Stimulated activated CD8-positive, alpha-beta memory T cell treated with anti-CD3 and anti-CD28 coated beads, Interleukin-7, amount 100 ng/mL, for 24 hours (primary cell): ENCODE measurements at places on chromosomes 16 and 17.

GRCh38 chr17:51995797-51996403 lies 162.6 kb downstream of the CA10 start:
- DNase-seq: no peak

DNA sequence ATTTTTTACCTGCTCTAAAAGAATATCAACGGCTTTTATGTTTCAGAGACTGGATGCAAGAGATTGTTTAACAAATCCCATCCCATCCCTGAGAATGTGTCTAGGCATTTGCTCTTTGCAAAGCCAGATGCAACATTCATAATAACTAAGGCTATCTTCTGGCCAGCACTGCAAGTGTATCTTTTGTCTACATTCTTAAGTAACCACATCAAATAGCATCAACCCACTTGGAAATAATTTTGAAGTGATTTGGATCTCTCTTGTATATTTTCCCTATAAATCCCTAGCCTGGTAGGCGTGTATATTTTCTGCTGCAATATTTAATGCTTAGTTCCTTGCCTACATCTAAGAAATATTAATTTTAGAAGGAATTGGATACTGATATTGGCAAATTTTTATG lies 64.3 kb downstream of the PIGL start:
- no peak for DNase-seq

GRCh38 chr17:29291163-29291752 lies 2.7 kb downstream of the NUFIP2 start:
- DNase-seq: no peak

GRCh38 chr17:74415608-74416396 lies 16.1 kb upstream of the GPRC5C start:
- DNase-seq: no peak

- no peak for DNase-seq
Observed at GRCh38 chr16:14198012-14198411, 126.9 kb downstream of the MRTFB start.

DNA sequence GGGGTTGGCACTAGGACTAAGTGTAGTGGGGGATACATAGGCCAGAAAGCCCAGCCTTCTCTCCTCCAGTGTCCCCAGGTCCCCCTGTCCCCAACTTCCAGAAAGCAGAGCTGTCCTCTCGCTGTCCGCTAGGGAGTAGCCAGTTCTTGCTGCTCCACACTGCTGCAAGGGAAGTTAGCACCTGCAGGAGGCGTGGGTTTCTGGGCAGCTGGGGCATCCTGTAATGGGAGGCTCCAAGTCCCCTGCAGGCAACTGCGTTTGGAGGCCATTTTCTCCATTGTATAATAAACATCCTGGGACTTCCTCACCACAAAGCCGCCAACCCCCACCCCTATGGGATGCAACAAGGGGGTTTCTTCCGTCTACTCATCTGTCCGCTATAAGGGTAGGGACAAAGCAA lies 1.7 kb downstream of the RPRML start:
- no peak for DNase-seq

DNA sequence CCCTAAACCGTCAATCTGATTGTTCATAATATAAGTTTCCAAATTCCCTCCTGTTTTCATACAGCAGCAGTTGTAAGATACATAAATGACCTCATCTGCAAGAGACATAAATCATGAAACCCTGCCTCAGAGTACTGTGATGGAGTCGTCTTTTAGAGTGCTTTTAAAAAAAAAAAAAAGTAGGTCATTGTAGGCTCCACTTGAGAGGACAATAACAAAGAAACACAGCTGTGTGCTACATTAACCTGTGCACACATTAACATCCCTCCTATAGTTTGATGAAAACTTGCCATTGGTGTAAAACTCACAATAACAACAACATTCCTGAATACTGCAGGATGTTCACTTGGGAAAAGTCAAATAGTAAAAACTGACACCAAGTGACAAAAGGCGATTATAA lies 56.5 kb downstream of the XPO6 start:
- DNase-seq: no peak

DNA sequence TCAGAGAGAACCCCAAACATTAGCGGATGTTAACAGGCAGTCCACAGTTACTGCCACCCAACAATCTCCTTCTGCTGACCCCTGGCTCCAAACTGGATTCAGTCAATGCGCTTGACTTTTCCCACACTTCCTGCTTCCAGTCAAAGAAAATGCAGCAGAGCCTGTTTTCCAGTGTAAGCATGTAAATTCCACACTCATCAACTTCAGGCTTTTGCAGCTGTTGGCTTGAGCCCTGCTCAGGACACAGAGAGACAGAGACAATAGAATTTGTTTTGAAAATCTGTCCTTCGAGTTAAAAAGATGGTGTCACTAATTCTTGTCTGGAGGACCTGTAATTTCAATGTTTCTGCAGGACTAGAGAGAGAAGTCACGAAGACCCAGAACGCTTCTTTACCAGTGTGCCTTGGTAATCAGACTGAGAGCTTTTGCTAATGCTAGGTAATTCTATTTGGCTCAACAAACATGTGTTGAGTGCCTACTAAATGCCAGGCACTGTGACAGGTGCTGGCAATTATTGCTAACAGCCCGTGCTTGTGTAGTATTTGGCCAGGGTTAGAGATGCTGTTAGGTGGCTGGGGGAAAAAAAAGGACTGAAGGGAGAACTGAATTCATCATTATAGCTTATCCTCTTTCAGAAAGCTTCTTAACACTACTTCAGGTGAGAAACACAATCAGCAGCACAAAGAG lies 32.5 kb downstream of the HOXB1 start:
- DNase-seq: no peak

- DNase-seq: no peak
Observed at GRCh38 chr16:23408823-23409298, 44.1 kb downstream of the COG7 start.

GRCh38 chr16:10180771-10181163 lies 1.5 kb downstream of the GRIN2A start:
- peak; percentile 11 for DNase-seq

GRCh38 chr17:81028506-81028858 lies 6.5 kb upstream of the BAIAP2 start:
- DNase-seq: no peak

DNA sequence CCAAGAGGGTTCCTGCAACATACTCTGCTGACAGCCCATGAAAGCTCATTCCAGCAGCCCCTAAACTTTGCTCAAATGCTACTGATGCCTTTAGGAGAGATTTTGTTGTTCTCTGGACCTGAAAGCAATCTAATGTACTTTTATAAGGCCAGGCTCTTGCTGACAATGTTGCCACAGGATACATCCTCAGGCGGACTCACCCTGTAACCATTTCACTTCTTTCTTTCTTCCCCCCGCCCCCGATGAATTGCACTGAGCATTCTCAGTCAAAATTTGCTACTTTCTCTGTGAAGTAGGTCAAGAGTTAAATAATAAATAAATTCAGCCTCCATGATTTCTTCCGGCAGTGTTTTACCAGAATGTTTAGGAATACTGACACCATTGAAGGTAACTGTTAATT lies 1.5 kb downstream of the GAS7 start:
- no peak for DNase-seq

DNA sequence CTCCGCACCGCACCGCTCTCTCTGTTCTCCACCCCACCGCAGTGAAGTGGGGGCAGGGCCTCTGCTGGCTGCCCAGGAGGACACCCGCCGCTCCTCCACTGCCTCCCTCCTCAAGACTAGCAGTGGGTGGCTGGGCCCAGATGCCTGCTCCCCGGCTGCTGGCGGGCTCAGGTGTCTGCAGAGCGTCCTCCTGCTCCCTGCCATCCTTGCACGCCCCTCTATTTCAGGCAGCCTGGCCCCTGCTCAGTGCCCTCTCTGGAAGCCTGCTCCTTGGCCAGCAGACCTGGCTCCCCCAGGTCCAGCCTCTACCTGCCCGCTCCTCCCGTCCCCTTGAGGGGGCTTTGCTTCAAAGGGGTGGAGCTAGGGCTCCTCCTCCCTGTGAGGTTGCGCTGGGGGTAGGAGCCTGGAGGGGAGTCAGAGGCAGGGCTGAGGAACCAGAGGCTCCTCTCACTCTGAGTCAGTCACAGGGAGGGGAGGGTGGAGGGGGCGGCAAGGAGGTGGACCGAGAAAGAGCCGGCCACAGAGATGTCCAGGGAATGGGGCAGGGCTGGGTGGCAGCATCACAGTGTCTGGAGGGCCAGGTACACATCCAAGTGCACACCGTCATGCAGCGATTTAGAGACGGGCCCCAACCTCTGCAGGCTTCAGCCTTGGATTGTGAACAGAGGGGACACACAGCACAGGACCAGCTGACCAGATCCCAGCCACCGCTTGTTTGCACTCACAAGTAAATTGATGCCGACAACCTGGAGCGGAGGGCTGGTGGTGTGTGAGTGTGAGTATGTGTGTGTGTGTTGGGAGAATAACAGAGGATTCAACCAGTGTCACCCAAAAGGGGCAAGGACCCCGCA lies 9.8 kb upstream of the TMEM92 start:
- DNase-seq: no peak

GRCh38 chr16:63373744-63374143 lies 1337.5 kb upstream of the CDH8 start:
- no peak for DNase-seq

- DNase-seq: no peak
Observed at GRCh38 chr16:51383909-51384308, 232.8 kb upstream of the SALL1 start.

DNA sequence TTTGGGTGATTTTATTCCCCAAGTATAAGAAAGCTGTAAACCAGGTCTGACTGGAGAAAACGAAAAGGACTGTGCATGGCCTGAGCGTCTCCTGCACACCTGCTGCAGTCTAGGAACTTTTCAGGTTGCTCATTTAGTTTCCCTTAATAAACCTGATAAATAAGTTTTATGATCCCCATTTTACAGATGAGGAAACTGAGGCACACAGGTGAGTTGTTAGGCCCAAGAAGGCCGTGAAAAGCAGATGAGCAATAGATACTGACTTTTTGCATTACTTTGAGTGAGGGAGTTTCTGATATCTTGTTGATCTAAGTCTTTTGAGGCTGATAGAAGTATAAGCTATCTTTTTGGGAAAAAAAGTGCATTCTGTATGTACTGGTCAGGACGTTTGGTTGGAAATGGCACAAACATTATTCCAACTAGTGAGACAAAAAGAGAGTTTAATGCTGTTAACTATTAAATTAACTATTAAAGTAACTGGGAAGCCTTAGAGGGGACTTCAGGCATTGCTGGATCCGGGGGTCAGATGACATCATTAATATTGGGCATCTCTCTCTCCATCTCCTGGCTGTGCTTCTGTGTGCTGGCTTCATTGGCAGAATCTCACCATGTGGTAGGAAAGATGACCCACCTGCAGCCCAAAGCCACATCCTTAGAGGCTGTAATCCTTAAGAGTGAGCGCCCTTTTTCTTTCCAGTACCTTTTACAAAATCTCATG lies 163.4 kb downstream of the CMIP start:
- DNase-seq: no peak

DNA sequence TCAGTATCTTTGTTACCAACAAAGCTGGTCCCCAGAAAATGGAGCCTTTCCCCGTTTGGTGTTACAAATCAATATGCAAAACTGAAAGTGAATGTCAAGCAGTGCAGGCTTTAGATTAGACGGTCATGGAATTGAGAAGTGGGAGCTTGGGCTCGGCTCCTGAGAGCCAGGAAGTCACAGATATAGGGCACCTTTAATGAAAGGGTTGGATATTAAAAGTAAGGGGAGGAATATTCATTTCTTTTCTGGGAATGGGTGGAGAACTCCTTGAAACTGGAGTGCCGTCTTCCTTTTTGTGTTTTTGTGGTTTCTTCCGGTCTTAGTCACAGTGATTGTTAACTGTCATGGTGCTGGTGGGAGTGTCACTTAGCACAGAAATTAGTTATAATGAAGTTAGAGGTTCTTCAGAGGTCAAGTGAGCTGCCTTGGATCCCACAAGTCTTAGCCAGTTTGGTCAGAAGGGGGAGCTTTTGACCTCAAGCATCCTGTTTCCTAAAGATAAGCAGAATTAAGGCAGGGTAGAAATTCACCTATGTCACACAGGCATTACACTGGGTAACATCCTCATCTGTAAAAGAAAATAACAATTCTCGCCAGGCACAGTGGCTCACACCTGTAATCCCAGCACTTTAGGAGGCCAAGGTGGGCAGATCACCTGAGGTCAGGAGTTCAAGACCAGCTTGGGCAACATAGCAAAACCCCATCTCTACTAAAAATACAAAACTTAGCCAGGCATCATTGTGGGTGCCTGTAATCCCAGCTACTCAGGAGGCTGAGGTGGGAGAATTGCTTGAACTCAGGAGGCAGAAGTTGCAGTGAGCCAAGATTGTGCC lies 9.6 kb upstream of the EIF1 start:
- DNase-seq: no peak

DNA sequence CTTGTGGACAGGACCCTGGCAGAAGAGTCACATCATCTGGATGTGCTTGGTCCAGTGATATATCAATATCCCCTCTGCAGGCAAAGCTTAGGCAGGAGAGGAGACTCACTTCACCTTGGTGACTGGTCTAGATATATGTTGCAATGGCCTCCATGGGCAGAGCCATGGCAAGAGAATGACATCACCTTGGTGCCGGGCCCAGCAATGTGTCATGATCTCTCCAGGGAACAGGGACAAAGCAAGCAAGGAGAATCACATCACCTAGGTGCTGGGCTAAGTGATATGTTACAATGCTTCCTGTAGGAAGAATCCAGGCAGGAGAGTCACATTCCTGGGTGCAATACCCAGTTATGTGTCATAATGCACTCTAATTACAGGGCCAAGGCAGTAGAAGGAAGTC lies 2106.2 kb downstream of the TP53TG3F start:
- no peak for DNase-seq

DNA sequence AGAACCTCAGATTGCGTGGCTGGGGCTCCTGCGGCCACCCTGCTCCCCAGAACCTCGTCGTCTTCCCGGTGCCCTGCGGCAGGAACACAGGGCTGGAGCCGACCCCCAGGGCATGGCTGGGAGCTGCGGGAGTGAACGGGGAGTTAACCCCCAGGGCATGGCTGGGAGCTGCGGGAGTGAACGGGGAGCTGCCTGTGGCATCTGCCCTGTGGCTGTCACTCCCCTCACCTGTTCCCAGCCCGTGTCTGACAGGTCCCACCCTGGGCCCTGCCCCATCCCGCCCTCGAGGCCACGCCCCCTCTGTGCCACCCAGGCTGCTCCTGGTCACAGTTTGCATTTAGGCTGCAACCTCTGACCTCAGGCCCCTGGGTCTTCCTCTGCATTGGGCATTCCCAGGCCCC lies 39.4 kb upstream of the ACSF3 start:
- DNase-seq: no peak

- DNase-seq: no peak
Observed at GRCh38 chr16:50302472-50303005, 36.2 kb downstream of the ADCY7 start.

- no peak for DNase-seq
Observed at GRCh38 chr17:29630630-29631193, 8.0 kb upstream of the CORO6 start.

DNA sequence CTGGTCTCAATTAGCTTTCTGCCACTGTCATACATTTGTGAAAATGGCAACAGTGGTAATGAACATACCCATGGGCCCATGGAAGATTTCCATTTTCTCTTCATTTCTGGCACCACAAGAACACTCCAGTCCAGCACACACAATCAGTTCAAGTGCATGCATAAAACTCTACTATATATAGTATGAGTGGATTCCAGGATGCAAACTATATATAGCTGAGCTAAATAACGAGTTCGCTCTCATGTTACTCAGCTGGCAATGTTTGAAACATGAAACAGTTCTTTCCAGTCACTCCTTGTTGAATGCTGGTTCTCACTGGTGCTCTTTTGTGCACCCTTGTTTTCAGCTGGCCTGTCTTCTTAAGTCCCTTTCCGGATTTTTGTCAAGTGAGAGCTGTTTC lies 75.2 kb upstream of the DHX40 start:
- DNase-seq: no peak
